ENCODE measurements at places on chromosomes 4 and X.

DNA sequence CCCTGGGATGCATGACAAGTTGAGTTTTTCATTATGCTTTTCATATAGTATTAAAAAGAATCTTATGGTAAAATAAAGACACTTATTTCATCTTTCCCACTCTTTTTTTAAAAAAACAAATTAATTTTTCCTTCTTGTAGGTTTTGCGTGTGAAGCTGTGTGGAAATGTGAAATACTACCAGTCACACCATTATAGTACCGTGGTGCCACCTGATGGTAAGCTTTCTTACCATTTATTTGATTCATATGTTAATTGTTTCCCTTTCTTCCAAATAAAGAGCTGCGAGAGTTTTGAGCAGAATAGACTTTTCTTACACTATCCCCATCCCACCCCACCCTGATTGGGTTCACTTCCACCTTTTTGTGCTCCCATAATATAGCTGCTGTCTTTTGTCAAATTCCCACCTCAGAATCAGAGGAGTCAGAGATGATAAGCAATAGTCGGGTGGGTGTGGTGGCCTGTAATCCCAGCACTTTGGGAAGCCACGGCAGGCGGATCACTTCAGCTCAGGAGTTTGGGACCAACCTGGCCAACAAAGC lies 44.3 kb downstream of the CASP6 start:
- DNase-seq: no peak

- no peak for DNase-seq
These were observed 171.9 kb upstream of the GALNT7 start for GRCh38 chr4:172996571-172997216.

DNA sequence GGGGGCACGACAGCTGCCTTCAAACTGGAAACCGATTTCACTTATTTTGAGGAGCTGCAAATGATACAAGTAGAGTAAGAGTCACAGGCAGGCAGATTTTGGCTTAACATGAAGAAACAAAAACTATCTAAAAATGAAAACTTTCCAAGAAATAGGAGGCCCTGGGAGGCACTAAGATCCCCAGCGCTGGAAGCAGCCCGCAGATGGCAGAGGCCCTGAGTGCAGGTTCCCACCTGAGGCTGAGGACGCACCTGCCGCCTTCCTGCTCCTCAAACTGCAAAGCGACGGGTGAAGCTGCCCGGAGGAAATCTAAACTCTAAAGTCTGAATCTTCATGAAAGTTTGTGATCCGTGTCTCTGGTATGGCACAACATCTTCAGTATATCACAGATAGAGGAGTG lies 138.7 kb downstream of the AFAP1 start:
- no peak for DNase-seq

GRCh38 chr4:23169608-23170311 lies 477.0 kb downstream of the GBA3 start:
- no peak for DNase-seq

- DNase-seq: no peak
These were observed 277.0 kb downstream of the RAPGEF2 start for GRCh38 chr4:159379836-159380235.

- DNase-seq: no peak
These were observed 638 bp upstream of the CCKAR start for GRCh38 chr4:26490960-26491284.

GRCh38 chrX:68915778-68916177 lies 87.0 kb downstream of the EFNB1 start:
- DNase-seq: no peak

GRCh38 chr4:128244379-128244778 lies 43.2 kb downstream of the PGRMC2 start:
- no peak for DNase-seq

DNA sequence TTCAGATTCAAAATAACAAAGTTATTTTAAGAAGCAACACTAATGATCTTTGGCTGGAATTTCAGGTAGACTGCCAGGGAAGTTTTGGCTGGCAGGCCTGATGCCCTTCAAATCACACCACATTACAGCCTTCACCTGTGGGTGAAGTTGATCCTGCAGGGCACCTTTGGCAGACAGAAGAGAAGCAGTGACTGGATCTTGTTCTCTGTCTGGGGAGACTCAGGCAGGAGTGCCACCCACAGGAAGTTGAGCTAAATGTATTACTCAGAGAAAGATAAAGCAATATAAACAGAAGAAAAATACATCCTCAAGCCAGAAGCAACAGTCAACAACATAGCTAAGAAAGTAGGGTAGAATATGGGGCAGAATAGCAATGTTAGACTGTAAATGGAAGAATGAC lies 12.8 kb upstream of the CFAP299 start:
- peak; percentile 33 for DNase-seq

DNA sequence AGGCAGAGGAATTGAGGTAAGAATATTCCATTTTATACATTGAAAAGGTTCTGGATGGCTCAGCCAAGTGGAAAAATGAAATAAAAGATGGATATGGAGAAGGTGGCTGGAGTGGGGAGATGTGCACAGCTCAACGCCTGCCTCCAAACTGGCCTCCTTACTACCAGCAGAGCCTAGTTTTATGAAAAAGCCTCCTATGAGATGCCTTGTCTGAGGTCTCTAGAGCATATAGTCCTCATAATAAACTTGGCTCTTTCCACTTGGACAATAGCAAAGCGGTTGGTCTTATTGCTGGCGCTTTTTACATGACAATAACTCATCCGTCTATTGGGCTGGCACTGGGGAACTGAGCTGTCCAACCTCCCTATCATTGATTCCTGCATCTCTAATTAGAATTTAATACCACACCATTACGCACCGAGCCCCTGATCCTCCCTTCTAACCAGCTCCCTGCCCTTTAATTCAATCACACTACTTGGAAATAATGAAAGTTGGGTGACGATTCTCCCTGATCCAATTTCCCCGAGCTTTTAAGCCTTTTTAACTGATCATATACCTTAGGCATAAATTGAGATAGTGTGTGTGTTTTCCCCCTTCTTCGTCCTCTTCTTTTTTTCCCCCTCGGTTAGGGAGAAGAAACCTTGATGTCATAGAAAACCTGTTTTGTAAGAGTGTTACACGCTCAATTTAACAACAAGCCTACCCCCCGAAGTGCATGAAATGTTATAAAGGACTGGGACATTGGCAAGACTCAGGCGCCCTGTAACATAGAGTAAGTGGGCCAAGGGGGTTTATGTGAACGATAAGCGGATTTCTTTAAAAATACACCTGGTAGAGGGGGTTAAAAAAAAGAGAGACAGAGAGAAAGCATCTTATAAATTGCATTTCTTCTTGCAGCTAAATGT lies at the start of gene PHOX2B:
Gene PHOX2B (minus strand): TSS at position 155 of the 905 bp plus-strand sequence. CDS start 115 bp downstream, at position 40.
- no peak for DNase-seq

GRCh38 chr4:7240306-7240705 lies 48.0 kb downstream of the SORCS2 start:
- no peak for DNase-seq

DNA sequence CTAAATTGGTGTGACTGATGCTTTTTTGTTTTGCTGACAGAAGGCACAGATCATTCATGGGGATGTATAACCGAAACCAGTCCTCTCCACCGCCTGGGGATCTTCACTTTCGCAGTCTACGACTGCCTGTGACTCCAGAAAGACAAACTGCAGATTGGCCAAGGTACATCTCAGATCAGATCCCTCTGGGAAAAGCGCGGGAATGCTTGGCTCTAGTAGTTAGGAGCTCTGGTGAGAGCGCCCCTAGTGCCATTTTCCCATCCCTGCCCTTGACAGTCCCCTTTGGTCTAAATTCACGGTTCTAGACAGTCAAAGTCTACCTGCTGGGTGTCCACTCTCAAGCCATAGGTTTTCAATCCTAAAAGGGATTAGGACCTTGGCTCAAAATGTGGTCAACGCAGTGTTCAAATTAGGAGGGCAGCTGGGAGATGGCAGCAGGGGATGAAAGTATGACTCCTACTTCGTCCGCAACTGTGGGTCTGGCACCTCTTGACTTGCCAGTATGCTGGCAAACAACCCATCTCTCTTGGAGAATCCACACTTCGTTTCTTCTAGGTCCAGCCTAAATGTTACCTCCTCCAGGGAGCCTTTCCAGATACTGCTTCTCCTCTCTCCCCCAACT lies 6.9 kb upstream of the HAND2 start:
- no peak for DNase-seq

DNA sequence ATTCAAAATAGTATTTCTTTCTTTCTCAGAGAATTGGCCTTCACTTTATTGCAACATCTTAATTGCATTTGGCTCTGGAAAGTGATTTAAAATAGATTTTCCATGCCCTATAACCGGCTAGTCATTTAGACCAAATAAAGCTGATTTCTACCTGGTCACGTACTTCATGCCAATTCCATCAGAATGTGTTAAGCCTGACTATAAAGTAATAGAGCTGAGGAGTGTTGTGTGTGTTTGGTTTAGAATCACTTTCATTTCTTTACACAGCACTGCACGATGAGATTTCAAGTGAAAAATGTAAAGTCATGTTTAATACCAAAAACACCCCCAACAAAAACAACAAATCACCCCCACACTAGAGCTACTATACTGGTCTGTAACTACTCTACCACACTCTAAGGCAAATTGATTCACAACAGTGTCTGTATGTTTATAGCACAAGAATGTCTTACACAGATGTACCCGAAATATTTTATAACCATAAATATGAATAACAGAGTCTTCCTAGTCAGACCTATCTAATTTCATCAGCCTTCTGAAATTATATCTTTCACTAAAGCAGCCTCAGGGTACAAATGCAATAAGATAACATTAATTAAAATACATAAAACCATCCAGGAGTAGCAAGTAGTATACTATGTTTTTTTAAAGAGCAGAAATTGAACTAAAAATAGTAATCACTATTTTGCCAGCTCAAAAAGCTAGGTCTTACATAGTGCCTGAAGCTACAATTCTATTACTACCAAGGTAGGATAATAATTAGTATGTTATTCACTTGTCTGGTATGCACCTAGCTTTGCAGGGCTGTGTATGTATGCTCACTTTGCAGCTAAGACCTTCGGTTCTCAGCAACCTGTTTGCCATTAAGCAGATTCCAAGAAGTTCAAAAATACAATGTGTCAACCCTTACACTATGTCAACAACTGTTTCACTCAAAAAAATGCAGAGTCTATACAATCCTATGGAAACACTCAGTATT lies 28.4 kb downstream of the APBB2 start:
- DNase-seq: no peak

DNA sequence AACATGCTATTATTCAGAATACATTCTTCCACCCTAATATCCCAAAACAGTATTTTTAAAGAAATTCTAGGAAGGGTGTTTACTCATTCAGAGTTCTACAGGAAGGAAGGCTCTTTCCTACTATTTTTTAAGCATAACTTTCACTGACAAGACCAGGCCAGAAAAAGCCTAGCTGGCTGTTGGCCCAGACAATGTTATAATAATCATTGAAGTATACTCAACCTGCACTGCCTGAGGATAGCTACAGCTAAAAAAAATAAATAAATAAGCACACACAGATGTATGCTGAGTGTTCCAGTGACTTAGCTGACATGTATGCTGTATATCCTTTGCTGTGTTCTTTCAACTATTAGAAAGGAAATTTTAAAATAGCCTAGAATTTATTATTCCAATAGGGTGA lies 145.8 kb upstream of the SPRY1 start:
- no peak for DNase-seq
